Natural killer cell (primary cell): ENCODE measurements at places on chromosomes 13 and 19. TPM values are rescaled to one million over a fixed set of nuclear protein-coding genes. Genes with fewer than 3 reads are reported as not detected.
A peak's percentile ranks its signal among the peaks of the same experiment; 100 is the strongest.

GRCh38 chr19:49592486-49593232 lies 1.7 kb downstream of the PRR12 start:
- H3K27ac ChIP-seq, result peak overlapping the region; percentile 54
- H3K27me3 ChIP-seq, result no peaks in the 10 kb centered on the region
- H3K4me1 ChIP-seq, result peaks cover 29% of the 10 kb centered on the region
- peak overlapping the region; percentile 88 for H3K4me3 ChIP-seq
- peak; percentile 47 for DNase-seq
- peaks cover 28% of the 10 kb centered on the region for H3K36me3 ChIP-seq

LILRA1 gene
- total RNA-seq, result 6.1 TPM

KASH5 gene
- total RNA-seq, result 0.80 TPM

- H3K36me3 ChIP-seq, result no peaks in the 10 kb centered on the region
- no peak for DNase-seq
- no peak overlapping the region for H3K4me3 ChIP-seq
Observed at GRCh38 chr13:86082121-86082520, 282.9 kb upstream of the SLITRK6 start.

DNA sequence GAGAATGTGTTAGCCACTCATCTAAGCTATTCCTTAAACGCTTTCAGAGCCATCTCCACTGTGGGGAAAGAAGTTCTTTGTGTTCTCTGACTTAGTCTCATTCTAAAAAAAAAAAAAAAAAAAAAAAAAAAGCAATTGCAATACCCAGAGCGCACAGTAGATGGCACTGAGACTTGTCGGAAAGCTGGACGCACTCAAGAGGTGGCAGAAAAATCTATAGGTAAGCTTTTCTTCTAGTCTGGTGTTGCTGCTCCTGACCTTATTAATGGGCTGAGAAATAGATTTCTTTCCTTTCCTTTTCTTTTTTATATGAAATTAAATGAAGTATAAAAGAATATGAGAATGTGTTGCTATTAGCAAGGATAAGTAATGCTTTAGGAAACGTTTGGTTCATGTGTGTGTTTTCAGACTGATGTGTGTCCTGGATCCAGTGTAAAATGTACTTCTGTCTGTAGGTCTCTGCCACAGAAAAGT lies 4.7 kb upstream of the GJB2 start:
- no peaks in the 10 kb centered on the region for H3K36me3 ChIP-seq
- H3K4me3 ChIP-seq, result no peak overlapping the region
- H3K27ac ChIP-seq, result no peak overlapping the region
- peaks cover 36% of the 10 kb centered on the region for H3K27me3 ChIP-seq
- peak; percentile 75 for DNase-seq
- H3K4me1 ChIP-seq, result peaks cover 17% of the 10 kb centered on the region

SUGP2 gene
- total RNA-seq, result 237 TPM

GPR18 gene
- total RNA-seq, result 41.7 TPM

- H3K27ac ChIP-seq, result no peak overlapping the region
- no peaks in the 10 kb centered on the region for H3K4me1 ChIP-seq
- no peak for DNase-seq
- H3K27me3 ChIP-seq, result no peaks in the 10 kb centered on the region
Observed at GRCh38 chr13:97648171-97648880, 214.4 kb downstream of the RAP2A start.

DNA sequence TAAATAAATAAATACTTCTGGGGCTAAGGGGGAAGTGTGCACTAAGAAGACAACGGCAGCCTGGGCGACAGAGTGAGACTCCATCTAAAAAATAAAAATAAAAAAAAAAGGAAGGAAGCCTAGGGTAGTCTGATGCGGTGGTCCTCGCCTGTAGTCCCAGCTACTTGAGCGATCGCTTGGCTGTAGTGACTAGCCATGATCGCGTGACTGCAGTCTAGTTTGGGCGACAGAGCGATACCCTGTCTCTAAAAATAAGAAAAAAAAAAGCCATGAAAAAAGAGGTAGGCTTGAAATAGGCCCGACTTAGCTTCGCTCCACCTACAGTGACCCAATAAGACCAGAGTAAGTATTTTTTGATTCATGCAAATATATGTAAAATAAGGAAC lies 661 bp upstream of the BABAM1 start:
- peaks cover 12% of the 10 kb centered on the region for H3K36me3 ChIP-seq
- H3K4me1 ChIP-seq, result peaks cover 24% of the 10 kb centered on the region
- peak overlapping the region; percentile 27 for H3K27ac ChIP-seq
- no peaks in the 10 kb centered on the region for H3K27me3 ChIP-seq
- no peak overlapping the region for H3K4me3 ChIP-seq

- H3K27me3 ChIP-seq, result no peaks in the 10 kb centered on the region
- no peaks in the 10 kb centered on the region for H3K36me3 ChIP-seq
- DNase-seq, result no peak
- peaks cover 44% of the 10 kb centered on the region for H3K4me1 ChIP-seq
Observed at GRCh38 chr19:16073481-16073880, 2.8 kb upstream of the TPM4 start.

GRCh38 chr19:38120471-38121025 lies 103.5 kb downstream of the DPF1 start:
- H3K36me3 ChIP-seq, result peaks cover 18% of the 10 kb centered on the region
- DNase-seq, result no peak

- H3K36me3 ChIP-seq, result peaks cover 33% of the 10 kb centered on the region
Observed at GRCh38 chr19:48614436-48615230, at the start of gene FAM83E. TSS of gene FAM83E (minus strand) at chr19:48615076. CDS start at chr19:48613372, 1,704 bp downstream.

- peaks cover 12% of the 10 kb centered on the region for H3K4me1 ChIP-seq
- no peaks in the 10 kb centered on the region for H3K27me3 ChIP-seq
- no peak overlapping the region for H3K4me3 ChIP-seq
- H3K27ac ChIP-seq, result no peak overlapping the region
- peaks cover 22% of the 10 kb centered on the region for H3K36me3 ChIP-seq
Observed at GRCh38 chr19:16160943-16161560, 12.3 kb downstream of the CIB3 start.

GRCh38 chr19:33385956-33386355 lies 12.4 kb downstream of the CEBPG start:
- DNase-seq, result no peak
- no peaks in the 10 kb centered on the region for H3K27me3 ChIP-seq
- H3K27ac ChIP-seq, result no peak overlapping the region
- H3K4me3 ChIP-seq, result no peak overlapping the region

- no peaks in the 10 kb centered on the region for H3K36me3 ChIP-seq
- H3K4me1 ChIP-seq, result no peaks in the 10 kb centered on the region
- no peak for DNase-seq
Observed at GRCh38 chr13:74784959-74785358, 650.8 kb upstream of the KLF12 start.

DNA sequence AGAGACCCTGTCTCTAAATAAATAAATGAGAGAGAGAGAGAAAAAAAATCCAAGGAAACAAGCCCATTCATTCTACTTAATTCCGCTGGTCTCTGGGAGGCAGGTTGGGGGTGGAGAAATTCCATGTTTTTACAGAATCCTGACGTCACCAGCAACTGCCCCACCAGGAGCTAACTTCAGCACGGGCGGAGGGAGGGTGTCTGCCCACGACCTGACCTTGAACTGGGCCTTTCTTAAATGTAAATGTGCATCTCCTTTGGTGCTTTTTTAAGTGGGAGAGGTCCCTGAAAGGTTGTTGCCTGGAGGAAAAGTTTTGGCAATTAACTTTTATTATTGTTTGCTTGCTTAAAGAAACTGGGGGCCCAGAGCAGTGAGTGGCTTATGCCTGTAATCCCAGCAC lies 15.5 kb downstream of the KLF2 start:
- H3K27me3 ChIP-seq, result no peaks in the 10 kb centered on the region
- no peaks in the 10 kb centered on the region for H3K36me3 ChIP-seq
- H3K4me1 ChIP-seq, result peaks cover 98% of the 10 kb centered on the region
- no peak for DNase-seq
- no peak overlapping the region for H3K4me3 ChIP-seq

- H3K27me3 ChIP-seq, result no peaks in the 10 kb centered on the region
- no peaks in the 10 kb centered on the region for H3K36me3 ChIP-seq
- no peaks in the 10 kb centered on the region for H3K4me1 ChIP-seq
- DNase-seq, result no peak
- H3K4me3 ChIP-seq, result no peak overlapping the region
- no peak overlapping the region for H3K27ac ChIP-seq
Observed at GRCh38 chr13:79534596-79534995, 53.6 kb downstream of the NDFIP2 start.

NXNL1 gene
- not detected for total RNA-seq

TGFBR3L gene
- total RNA-seq, result 4.4 TPM

DNA sequence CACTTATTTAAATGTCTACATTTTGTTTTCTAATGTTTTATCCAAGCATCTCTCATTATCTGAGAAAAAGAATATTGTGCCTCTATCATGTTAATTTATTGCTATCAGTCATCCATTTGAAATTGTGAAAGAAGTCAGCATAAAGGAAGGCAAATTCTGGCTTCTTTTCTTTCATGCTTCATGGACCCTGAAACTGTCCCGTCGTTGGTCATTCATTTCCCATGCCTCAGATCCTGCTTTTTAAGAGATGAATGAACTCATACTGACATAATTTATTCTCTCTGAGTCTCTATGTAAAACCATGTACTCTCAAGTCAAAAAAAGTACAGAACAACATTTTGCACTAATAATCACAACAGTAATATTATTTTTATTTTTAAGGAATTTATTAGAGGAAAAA lies 2512.0 kb downstream of the PCDH9 start:
- H3K27me3 ChIP-seq, result no peaks in the 10 kb centered on the region
- H3K4me1 ChIP-seq, result no peaks in the 10 kb centered on the region
- H3K36me3 ChIP-seq, result no peaks in the 10 kb centered on the region

FIZ1 gene
- total RNA-seq, result 10.3 TPM

DNA sequence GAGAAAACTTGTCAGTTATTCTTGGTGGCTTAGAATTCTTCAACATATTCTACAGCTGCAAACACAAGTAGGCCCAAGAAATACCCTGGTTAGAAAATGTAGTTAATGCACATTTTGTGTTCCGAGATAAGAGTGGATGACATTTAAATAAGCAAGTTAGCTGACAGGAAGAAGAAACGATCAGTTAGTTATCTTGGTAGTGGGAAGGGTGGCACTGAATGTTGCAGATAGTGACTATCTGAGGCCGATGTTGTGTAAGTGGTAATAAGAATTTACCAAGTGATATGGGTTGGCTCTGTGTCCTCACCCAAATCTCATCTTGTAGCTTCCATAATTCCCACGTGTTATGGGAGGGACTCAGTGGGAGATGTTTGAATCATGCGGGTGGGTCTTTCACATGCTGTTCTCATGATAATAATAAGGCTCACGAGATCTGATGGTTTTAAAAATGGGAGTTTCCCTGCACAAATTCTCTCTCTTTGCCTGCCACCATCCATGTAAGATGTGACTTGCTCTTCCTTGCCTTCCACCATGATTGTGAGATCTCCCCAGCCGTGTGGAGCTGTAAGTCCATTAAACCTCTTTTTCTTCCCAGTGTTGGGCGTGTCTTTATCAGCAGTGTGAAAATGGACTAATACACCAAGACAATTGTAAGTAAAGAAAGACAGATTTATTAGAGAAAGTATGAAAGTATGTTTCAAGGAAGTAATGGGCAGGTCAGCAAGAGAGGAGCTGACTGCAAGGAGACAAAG lies 10.9 kb upstream of the AKAP11 start:
- H3K4me1 ChIP-seq, result no peaks in the 10 kb centered on the region
- peaks cover 4% of the 10 kb centered on the region for H3K27me3 ChIP-seq
- H3K4me3 ChIP-seq, result no peak overlapping the region
- no peak for DNase-seq
- no peaks in the 10 kb centered on the region for H3K36me3 ChIP-seq

- DNase-seq, result no peak
- H3K27ac ChIP-seq, result no peak overlapping the region
- H3K4me1 ChIP-seq, result peaks cover 19% of the 10 kb centered on the region
- H3K4me3 ChIP-seq, result no peak overlapping the region
- no peaks in the 10 kb centered on the region for H3K27me3 ChIP-seq
Observed at GRCh38 chr19:55464039-55464661, 401 bp downstream of the C19orf85 start.
